ENCODE measurements at places on chromosomes 13 and 19.

GRCh38 chr19:4393947-4394590 lies 6.3 kb downstream of the SH3GL1 start:
- H3K27me3 ChIP-seq: peaks cover 3% of the 10 kb centered on the region
- peaks cover 7% of the 10 kb centered on the region for H3K36me3 ChIP-seq
- DNase-seq: no peak
- peaks cover 70% of the 10 kb centered on the region for H3K4me1 ChIP-seq
- peak overlapping the region; percentile 28 for H3K4me3 ChIP-seq

- peak overlapping the region; percentile 86 for H3K27ac ChIP-seq
- H3K4me1 ChIP-seq: peaks cover 57% of the 10 kb centered on the region
- no peak for DNase-seq
- H3K36me3 ChIP-seq: no peaks in the 10 kb centered on the region
These were observed 1.8 kb downstream of the DBP start for GRCh38 chr19:48635263-48635965.

GRCh38 chr13:52862358-52863206 lies 14.1 kb upstream of the PCDH8 start:
- no peak for DNase-seq
- no peaks in the 10 kb centered on the region for H3K36me3 ChIP-seq
- no peak overlapping the region for H3K4me3 ChIP-seq
- no peak overlapping the region for H3K27ac ChIP-seq

GRCh38 chr13:70835371-70835770 lies 727.1 kb upstream of the KLHL1 start:
- H3K27me3 ChIP-seq: no peaks in the 10 kb centered on the region
- no peak for DNase-seq
- H3K27ac ChIP-seq: no peak overlapping the region

Measured in HFFc6 (cell line).